ENCODE measurements at places on chromosomes 12 and 14.

- no peak for DNase-seq
Measured at GRCh38 chr14:75213172-75213571, 36.8 kb upstream of the TMED10 start.

DNA sequence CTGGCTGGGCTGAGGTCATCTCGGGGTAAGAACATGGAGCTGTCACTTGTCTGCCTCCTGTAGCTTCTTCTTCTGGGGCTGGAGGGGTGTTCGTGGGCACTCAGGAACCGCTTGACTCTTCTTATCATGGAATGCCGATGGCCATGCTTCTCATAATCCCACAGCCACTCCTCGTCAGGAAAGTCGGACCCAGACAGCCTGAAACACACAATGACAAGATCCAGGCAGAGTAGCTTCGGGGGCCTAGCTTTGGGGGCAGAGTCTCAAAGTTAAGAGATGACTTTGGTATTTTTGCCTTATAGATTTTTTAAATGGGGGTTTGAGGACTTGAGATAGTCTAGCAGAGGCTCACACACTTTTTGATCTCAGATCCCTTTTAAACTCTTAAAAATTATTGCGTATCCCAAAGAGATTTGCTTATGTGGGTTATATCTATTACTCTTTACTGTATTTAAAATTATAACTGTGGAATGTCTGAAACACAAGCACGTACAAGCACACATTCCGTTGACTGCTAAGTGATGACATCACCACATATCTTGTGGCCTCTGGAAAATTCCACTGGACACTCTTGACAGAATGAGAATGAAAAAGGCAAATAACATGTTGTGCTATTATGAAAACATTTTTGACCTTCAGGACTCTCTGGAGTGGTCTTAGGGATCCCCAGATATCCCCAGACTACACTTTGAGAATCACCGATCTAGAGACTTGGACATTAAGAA lies 43.3 kb downstream of the BEST3 start:
- no peak for DNase-seq

DNA sequence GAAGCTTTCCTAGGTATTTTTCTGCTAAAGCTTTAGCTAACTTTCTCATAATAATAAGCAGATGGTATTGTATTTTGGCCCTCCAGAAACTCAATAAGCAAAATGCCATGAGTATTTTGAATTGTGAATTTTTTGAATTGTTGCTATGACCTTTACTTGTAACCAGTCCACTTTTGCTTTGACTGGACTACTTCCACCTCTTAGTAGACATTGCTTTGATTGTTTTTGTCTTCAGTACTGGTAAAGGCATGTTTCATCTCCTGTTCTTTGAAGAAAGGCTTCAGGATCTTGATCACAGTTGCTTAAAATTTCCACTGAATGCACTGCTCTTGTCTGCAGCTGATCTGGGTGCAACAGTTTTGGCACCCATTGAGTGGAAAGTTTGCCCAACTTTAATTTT lies 102.3 kb downstream of the TRMT5 start:
- no peak for DNase-seq

- no peak for DNase-seq
Measured at GRCh38 chr12:80745851-80746505, 29.3 kb downstream of the MYF5 start.

DNA sequence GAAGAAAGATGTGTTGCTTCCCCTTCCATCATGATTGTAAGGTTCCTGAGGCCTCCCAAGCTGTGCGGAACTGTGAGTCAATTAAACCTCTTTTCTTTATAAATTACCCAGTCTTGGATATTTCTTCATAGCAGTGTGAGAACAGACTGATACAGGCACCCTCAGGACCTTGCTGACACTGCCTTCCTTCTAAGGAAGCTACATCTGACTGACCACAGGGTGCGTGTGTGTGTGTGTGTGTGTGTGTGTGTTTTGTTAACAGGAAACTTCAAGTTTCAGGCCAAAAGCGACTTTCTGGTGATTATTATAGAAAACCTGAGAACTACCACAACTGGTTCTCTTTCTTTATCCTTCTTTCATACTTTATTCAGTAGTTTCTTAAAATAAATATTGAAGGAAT lies 149.0 kb downstream of the CAPZA3 start:
- DNase-seq = no peak

GRCh38 chr14:81565441-81566290 lies 32.0 kb upstream of the SEL1L start:
- no peak for DNase-seq

- no peak for DNase-seq
Measured at GRCh38 chr12:132194056-132194455, 49.8 kb downstream of the NOC4L start.

- DNase-seq = no peak
Measured at GRCh38 chr12:20798554-20798953, 12.0 kb upstream of the SLCO1B3 start.

DNA sequence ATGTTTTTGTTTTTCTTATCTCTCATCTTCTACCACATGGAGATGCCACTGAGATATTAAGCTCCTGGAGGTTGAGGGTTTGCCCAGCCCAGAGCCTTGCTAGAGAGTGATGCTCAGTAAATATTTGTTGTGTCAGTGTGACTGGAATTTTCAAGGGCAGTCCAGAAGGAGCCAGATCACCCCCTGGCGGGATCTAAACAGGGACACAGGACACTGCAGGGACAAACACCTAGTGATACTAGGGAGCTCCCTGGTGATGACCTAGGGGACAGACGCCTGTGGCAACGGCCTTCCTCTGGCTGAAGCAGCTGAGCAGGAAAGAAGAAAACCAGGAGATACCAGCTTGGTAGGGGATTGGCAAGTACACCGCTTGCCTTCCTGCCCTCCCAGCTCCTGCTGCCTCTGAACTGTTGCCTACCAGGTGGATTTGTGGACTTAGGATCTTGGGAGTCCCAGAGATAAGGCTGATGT lies 714.4 kb upstream of the TBX3 start:
- no peak for DNase-seq

GRCh38 chr14:26984311-26985177 lies 386.7 kb upstream of the NOVA1 start:
- DNase-seq = no peak

DNA sequence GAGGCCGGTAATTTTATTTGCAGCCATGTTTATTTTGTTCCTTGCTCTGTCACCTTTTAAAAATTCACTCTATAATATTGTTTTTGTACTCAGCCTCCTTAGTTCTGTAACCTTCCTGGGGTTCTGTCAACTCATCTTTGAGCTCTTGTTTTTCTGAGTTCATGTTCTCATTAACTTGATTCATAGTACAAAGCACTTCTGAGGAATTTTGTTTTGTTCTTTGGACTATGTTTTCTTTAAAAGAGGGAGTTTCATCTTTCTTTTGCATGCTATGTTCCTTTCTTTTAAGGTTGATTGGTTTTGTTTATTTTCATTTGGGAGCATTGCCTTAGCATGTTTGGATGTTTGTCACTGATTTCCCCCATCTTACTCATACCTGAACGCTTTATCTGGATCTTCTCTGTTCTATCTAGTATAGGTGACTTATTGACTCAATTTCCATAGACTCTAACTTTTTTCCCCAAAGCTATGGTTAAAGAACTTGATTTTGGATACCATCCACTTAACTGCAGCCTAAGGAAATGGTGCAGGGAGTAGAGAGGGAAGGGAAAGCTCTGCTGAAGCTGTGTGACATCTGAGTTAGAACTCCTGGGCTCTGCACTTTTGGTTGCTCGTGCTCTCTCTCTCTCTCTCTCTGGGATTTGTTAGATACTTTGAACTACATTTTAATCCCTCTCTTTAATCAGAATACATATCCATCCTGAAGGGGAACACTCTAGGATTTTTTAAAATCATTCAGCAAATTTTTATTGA lies 268.5 kb downstream of the PAWR start:
- DNase-seq = no peak

DNA sequence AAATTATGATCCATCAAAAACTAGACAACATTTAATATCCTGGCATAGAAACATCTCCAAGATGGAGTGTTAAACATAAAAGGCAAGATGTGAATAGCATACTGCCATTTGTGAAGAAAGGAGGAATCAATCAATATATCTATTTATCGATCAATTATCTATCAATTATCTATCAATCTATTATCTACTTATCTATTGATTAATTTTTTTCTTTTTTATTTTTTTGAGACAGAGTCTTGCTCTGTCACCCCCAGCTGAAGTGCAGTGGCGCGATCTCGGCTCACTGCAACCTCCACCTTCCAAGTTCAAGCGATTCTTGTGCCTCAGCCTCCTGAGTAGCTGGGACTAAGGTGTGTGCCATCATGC lies 117.0 kb upstream of the RFLNA start:
- no peak for DNase-seq

DNA sequence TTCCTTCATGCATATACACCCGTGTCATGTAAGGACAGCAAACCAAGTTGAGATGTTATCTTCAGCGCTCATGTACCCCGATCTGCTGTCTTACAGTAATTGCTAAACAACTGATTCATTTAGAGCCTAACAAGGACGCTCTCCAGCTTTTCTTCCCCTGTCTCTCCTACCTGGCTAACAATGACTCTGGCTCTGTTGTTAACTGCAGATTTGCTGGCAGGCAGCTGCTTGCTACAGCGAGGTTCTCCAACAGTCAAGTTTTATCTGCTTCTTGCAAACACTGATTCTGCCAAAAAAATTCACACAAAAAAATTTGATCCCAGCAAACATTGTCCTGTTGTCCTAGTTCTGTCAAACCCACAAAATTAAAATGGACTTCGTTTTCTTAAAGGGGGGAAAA lies 101.6 kb downstream of the OTX2 start:
- no peak for DNase-seq

- no peak for DNase-seq
Measured at GRCh38 chr12:74449872-74450271, 87.8 kb upstream of the ATXN7L3B start.

GRCh38 chr14:38171197-38171596 lies 36.5 kb upstream of the SSTR1 start:
- no peak for DNase-seq

DNA sequence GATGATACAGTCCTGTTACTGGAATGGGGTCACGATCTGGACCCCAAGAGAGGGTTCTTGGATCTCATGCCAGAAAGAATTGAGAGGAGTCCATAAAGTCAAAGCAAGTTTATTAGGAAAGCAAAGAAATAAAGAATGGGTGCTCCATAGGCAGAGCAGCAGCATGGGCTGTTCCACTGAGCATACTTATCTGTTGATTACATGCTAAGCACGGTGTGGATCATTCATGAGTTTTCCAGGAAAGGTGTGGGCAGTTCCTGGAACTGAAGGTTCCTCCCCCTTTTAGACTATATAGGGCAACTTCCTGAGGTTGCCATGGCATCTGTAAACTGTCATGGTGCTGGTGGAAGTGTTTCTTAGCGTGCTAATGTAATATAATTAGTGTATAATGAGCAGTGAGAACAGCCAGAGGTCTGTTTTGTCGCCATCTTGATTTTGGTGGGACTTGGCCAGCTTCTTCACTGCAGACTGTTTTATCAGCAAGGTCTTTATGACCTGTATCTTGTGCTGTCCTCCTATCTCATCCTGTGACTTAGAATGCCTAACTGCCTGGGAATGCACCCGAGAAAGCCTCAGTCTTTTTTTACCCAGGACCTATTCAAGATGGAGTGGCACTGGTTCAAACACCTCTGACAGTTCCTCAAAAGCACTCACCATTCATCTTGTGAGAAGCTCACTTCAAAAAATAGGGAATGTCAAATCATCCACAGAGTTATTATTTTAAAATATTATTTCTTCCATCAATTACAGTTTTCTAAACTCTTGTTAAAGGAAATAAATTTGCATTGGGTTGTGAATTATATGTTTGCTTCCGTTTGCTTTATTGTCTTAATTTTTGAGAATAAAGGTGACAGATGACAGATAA lies 1358.8 kb upstream of the TMEM132C start:
- DNase-seq = no peak

All from stimulated activated CD8-positive, alpha-beta memory T cell treated with anti-CD3 and anti-CD28 coated beads, Interleukin-4, amount 100 ng/mL, for 1 hour (primary cell).